AML-193 (cell line): ENCODE measurements at places on chromosomes 16 and 17.

DNA sequence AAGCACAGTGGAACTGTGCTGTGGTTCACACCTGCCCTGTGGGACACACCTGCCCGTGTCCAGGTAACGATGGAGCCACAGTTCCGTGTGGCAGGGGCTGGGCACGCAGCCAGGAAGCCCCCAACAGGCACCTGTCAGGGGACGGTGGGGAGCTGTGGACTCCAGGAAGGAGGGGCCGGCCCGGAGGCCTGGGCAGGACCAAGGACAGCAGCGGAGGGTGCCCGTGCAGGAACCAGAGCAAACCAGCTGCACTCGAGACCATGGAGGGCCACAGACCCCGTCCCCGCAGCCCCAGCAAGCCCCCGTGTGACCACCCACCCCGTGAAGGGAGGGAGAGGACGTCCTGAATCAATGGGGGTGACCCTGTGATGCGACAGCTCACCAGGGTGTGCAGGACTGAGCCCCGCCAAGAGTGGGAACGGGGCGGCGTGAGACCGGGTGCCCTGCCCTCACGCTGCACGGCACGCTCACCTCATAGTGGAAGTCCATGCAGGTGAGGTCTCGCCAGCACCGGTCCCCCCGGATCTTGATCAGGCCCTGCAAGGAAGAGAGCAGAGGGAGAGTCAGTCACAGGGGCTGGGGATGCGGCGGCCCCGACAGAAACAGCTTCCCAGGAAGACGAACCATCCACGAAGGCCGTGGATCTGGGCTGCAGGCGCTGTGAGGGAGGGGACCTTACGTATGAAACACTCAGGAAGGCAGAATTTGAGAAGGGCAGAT, 78.1 kb downstream of the LMF1 start:
- DNase-seq = no peak

GRCh38 chr16:83552228-83552627, 255.6 kb upstream of the HSBP1 start:
- DNase-seq = no peak

- DNase-seq = no peak
Measured at GRCh38 chr16:53692146-53692545, 11.5 kb downstream of the RPGRIP1L start.

GRCh38 chr17:56887552-56888467, 26.0 kb downstream of the TRIM25 start:
- DNase-seq = no peak

GRCh38 chr16:15509593-15510535, 75.5 kb downstream of the BMERB1 start:
- no peak for DNase-seq

DNA sequence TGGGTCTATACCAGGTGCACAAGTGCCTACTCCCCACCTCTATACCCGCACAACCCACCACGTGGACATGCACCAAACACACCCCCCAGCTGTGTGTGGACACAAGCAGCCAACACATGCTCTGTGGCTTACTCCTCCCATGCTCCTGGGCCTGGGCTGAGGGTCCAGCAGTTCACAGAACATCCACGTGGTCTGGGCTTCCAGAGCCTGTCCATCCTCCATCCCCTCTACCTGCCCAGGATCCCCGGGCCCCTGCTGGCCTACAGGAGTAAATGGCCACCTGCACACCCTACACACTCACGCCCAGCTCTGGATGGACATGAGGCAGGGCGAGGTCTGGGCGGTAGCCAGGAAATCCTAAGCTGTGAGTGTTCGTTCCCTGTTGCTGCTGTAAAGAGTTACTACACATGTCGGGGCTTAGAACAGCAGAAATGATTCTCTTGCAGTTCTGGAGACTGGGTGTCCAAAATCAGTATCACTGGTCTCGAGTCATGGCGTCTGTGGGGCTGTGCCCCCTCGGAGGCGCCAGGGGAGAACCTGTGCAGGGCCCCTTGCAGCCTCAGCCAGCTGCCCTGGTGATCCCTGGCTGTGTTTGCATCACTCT, 15.0 kb upstream of the RAI1 start:
- no peak for DNase-seq

- DNase-seq = no peak
Measured at GRCh38 chr16:81311762-81312161, 3.0 kb upstream of the GAN start.

DNA sequence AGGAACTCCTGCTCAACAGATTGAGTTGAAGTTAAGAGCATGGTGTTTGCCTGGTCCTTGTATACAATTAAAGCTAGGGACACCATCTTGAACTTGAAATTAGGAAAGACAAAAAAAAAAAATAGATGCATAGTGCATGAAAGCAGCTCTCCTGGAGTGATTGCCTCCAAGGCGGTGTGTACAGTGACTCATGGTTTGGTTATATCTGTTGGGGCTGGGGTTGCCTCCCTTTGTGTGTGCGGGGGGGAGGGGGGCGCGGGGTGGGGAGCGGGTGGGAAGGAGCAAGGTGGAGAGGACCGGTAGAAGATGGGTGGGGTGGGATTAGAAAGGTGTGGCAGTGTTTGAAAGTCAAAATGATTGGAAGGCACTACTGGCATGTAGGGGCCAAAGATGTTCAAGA, 3.4 kb downstream of the TMED6 start:
- DNase-seq = no peak

- no peak for DNase-seq
Measured at GRCh38 chr16:88524973-88525662, 45.1 kb upstream of the ZC3H18 start.

DNA sequence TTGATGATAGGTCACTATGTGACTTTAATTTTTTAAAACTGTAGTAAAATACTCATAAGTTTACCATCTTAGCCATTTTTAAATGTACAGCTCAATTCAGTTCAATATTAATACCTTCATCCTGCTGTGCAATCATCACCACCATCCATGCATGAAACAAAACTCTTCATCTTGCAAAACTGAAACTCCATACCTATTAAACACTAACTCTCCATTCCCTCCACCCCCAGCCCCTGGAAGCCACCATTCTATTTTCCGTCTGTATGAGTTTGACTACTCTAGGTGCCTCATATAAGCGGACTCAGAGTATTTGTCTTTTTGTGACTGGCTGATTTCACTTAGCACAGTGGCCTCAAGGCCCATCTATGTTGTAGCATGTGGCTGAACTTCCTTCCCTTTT, 9.4 kb upstream of the CNEP1R1 start:
- DNase-seq = no peak

GRCh38 chr17:21542991-21543390, 149.3 kb upstream of the KCNJ18 start:
- no peak for DNase-seq

DNA sequence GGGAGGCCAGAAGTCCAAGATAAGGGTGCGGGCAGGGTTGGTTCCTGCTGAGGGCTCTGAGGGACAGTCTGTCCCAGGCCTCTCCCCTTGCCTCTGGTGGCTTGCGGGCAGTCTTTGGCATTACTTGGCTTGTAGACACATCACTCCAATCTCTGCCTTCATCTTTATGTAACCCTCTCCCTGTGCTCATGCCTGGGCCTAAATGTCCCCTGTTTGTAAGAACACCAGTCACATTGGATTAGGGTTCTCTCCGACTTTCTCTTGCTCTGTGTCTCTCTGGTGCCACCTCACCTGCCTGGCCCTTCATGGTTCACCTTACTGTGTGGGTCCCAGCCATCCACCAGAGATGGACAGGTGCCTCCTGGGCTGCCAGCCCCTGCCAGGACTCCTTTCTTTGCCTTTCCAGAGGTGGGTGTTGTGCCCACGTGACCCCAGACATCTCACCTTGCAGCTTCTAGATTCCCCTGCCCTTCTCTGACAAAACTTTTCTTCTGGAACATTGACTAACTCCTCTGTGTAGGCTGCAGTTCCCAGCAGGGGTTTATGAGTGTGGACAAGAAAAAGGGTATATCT, 205.8 kb downstream of the MSI2 start:
- DNase-seq = no peak

DNA sequence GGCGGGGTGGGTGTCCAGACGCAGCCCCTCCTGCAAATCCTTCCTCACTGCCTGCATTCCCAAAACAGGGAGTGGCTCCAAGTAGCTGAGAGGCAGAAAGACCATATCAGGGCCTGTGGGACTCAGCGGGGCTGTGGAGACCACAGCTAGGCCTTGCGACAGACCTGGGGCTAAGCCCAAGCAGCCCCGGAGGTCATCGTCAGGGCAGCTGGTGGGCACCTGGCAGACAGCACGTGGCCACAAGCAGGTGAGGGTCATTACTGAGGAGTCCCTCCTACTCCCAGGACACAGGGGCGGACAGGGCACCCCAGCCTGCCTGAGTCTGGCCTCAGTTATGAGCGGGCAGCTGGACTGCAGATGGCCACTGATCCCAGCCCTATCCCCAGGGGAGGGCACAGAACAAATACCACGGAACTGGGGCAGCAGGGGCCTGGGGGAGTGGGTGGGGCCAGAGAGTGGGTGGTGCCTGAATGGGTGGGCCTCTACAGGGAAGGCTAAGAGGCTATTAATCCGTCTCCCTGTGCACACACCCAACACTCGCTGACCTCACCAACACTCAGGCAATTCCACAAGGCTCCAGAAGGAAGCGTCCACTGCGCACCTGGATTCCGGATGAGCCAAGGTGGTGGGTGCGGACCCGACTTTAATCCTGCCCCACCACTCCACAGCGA, 8.5 kb downstream of the HS3ST6 start:
- no peak for DNase-seq

- no peak for DNase-seq
Measured at GRCh38 chr17:38451030-38451839, 23.0 kb downstream of the ARHGAP23 start.

- DNase-seq = peak; percentile 23
Measured at GRCh38 chr17:81821603-81822311, 11.3 kb downstream of the MCRIP1 start.

DNA sequence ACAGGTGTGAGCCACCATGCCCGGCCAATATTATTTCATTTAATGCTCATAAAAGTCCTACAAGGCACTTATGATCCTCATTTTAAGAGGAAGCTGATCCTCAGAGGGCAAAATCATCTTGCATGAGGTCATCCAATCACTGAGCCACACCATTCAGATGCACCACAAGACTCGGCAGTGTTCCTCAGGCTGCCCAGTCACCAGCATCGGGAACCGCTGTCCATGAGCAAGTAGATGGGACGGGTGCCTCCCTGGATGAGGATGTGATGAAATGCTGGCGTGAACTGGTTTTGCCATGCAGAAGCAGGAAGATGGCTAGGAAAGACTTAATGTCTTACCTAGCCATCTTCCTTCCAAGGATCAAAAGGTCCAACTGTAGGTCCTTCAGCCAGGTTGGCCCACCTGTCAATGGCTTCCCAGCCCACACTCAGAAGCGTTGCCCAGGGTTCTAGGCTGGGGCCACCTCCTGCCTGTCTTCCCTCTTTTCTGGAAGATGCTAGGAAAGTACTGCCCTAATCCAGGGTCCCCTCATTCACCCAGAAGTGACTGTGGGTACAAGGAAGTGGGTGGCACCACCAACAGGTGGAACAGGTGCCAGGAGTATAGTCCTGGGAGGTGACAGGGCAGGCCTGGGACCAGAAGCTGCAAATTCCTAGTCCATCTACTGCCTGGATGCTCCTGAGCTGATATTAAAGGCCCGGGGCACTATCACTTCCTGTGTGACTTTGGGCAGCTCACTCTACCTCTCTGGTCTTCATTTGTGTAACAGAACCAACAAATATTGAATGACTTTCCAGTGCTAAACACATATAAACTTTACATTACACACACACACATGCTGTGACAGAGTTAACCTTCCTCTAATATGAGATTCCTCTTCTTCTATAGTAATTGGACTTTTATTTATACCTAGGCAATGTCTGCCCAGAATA, 32.2 kb upstream of the CRYBA1 start:
- no peak for DNase-seq

- no peak for DNase-seq
Measured at GRCh38 chr17:80961541-80962330, 29.9 kb upstream of the CHMP6 start.

- no peak for DNase-seq
Measured at GRCh38 chr17:62862251-62862650, 54.1 kb upstream of the MARCHF10 start.

- DNase-seq = peak; percentile 54
Measured at GRCh38 chr16:396605-397004, 394 bp upstream of the NME4 start.

- DNase-seq = no peak
Measured at GRCh38 chr16:2009164-2009711, 383 bp downstream of the ZNF598 start.

DNA sequence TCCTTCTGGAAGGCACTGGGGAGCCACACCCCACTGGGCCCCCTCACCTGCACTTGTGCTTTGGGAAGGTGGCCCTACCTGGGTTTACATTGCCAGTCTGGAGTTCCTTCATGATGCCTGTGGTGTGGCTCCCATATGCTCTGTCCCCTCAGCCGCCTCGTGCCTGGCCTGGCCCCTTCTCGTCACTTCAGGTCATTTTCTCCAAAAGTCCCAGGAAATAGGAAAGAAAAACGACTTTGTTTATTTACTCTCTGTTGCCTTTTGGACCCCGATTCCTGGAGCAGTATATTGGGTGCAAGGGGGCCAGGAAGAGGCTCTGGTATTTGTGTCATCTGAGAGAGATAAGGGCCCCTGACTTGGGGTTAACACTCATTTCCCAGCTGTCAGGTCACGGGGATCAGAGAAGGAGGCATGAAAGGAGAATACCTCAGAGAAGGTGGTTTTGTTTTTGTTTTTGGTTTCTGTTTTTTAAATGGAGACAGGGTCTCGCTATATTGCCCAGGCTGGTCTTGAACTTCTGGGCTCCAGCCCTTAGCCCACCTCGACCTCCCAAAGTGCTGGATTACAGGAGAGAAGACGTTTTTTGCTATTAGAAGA, 4.7 kb downstream of the SOCS3 start:
- no peak for DNase-seq
